ENCODE measurements at places on chromosomes 2 and 18. TPM values are rescaled to one million over a fixed set of nuclear protein-coding genes. Genes with fewer than 3 reads are reported as not detected.

The SLC4A1AP gene
- 24.3 TPM for total RNA-seq

The ARHGEF33 gene
- total RNA-seq = 0.10 TPM

DNA sequence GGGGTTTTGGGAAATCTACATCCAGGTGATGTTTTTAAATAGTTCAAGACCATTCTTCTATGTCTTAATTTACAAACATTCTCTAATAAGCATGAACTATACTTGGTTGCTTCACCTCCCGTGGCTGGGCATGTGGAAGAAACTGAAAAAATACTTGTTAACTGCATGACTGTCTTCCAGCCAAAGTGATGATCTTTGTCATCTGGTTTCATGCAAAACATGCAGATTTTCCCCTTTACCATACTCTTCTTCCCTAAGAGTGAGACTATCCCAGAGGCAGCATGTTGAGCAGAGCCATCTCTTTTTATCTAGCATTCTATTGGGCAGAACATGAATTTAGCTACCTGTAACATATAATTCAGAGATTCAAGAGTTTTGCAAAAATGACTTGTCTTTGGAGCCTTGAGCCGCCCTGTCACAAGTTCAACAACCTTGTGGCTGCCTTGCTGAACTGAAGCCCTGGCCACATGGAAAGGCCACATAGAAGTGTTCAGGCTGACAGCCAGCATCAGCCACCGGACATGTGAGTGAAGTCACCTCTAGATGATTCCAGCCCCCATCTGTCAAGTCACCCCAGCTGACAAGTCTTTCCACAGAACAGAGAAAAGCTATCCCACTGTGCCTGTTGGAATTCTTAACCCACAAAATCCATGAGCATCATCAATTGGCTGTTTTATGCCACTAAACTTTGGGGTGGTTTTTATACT lies 142.8 kb downstream of the ANKRD44 start:
- H3K4me3 ChIP-seq = no peak overlapping the region
- H3K4me1 ChIP-seq = peaks cover 11% of the 10 kb centered on the region
- no peaks in the 10 kb centered on the region for H3K36me3 ChIP-seq
- no peak overlapping the region for H3K27ac ChIP-seq

DNA sequence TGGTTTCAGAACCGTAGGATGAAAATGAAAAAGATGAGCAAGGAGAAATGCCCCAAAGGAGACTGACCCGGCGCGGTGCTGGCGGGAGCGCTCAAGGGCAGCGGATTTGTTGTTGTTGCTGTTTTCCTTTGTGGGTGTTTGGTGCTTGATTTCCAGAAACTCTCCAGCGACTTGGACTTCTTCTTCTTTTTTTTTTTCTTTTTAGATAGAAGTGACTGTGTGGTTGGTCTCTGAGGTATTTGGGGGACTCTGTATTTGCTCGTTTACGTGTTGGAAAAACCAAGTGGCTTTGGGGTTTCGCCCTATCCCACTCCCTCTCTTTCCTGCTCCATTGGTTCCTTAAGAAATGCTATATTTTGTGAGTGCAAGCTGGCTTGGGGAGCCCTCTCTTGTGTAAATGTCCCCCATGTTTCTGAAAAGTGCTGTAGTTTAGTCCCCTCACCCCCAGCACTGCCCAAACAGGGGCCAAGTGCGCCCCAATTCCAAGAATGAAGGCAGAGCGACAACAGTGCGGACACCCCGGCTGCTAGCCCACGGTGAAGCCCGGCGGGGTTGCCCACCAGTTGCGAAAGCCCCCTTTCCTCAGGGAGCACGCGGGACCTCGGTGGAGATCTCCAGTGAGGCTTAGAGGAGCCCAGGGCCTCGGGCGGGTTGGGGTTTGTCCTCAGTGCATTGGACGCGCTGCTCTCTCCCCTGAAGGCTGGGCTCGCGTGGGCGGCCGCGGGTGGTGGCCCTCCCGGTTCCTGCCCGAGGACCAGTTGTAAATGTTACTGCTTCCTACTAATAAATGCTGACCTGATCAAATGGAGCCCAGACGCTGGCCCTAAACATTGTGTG lies 1.8 kb downstream of the HOXD9 start:
- H3K4me1 ChIP-seq = peaks cover 16% of the 10 kb centered on the region
- no peak overlapping the region for H3K4me3 ChIP-seq
- no peak overlapping the region for H3K27ac ChIP-seq
- H3K36me3 ChIP-seq = no peaks in the 10 kb centered on the region

GRCh38 chr2:241461693-241462677 lies 46.4 kb downstream of the STK25 start:
- H3K27me3 ChIP-seq = no peaks in the 10 kb centered on the region
- no peak overlapping the region for H3K27ac ChIP-seq
- no peak overlapping the region for H3K4me3 ChIP-seq
- no peaks in the 10 kb centered on the region for H3K36me3 ChIP-seq

The CRIM1 gene
- 30.9 TPM for total RNA-seq

DNA sequence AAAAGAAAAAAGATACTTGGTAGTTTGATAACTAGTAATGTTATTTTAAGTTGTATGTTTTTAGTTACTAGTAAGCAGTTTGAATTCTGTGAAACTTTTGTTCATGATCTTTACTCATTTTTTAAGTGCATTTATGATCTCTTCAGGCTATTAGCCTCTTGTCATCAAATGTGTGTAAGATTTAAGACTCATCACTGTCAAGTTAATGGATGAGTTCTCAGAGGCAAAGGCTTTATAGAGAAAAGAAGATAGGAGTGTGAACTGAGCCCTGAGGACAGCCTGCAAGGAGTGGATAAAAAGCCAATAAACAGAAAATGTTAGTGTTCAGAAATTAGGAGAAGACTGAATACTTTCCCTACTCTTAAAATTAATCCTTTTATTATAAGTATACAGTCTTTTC lies 13.5 kb downstream of the NDUFV2 start:
- H3K36me3 ChIP-seq = peaks cover 20% of the 10 kb centered on the region
- peaks cover 37% of the 10 kb centered on the region for H3K4me1 ChIP-seq
- H3K27ac ChIP-seq = no peak overlapping the region
- DNase-seq = no peak

DNA sequence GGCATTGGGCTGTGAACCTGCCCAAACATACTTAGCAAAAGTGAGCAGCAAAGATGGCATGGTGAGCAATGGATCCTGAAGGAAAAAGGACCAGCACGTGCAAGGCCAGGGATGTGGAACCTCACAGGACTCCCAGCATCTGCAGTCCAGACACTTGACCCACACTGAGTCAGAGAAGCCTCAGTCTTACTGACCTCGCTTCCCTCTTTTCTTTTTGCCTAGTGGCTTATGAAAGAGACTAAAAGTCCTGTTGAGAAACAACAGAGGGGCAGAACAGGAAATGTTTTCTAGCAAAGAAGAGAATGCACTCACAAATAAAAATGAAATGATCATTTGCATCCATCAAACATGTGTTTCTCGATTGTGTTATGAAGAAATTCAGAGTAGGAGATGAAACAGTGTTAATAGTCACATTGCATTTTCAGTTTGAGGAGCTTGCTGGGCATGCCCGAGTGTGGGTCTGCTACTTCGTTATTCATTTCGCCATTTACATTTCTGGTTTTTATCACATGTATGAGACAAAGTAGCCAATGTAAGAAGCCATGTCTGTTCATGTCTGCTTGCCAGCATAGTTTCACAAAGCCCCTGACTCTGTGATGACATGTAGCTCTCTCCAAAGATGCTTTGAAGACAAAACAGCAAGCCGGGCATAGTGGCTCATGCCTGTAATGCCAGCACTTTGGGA lies 118.4 kb downstream of the INO80D start:
- no peak for DNase-seq
- H3K4me1 ChIP-seq = peaks cover 8% of the 10 kb centered on the region
- H3K4me3 ChIP-seq = no peak overlapping the region

- H3K27ac ChIP-seq = no peak overlapping the region
- H3K36me3 ChIP-seq = no peaks in the 10 kb centered on the region
- no peak overlapping the region for H3K4me3 ChIP-seq
- DNase-seq = no peak
- no peaks in the 10 kb centered on the region for H3K27me3 ChIP-seq
Measured at GRCh38 chr2:1968988-1969700, 224.8 kb upstream of the PXDN start.

DNA sequence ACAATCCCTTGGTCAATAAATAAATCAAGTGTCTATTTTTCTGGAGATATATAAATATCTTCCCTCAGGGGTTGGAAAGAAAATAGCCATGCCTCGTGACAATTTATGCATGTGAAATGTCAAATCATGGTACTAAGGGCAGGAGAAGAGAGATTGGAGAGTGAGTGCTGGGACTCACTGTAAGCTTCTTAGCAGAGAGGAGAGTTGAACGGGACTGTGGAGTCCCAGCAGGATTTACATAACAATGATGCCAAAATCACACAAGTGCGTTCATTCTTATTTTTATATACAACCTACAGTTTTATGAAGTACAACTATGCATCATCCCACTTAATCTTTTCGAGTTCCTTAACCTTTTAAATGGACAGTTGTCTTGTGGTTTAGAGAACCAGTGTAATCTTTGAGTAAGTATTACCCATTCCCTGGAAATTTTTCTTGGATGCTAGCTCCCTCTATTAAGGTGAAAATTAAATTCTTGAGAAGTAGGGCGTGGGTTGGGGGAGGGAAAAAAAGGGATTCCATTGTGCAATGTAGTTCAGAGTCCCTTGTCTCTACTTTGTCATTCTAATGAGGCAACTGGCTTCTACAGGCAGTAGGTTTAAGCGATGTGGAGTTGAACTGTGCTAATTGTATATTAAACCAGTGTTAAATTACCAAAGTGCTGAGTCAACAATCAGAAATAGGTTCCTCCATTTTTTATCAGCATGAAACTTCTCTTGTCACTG lies 143.6 kb upstream of the EPHA4 start:
- H3K27ac ChIP-seq = no peak overlapping the region
- H3K4me1 ChIP-seq = peaks cover 29% of the 10 kb centered on the region
- H3K27me3 ChIP-seq = no peaks in the 10 kb centered on the region
- peak; percentile 32 for DNase-seq
- H3K36me3 ChIP-seq = no peaks in the 10 kb centered on the region

- DNase-seq = no peak
- H3K36me3 ChIP-seq = no peaks in the 10 kb centered on the region
- peaks cover 4% of the 10 kb centered on the region for H3K4me1 ChIP-seq
- H3K27me3 ChIP-seq = no peaks in the 10 kb centered on the region
- no peak overlapping the region for H3K27ac ChIP-seq
- no peak overlapping the region for H3K4me3 ChIP-seq
Measured at GRCh38 chr2:166115589-166115988, 12.2 kb downstream of the SCN1A start.

GRCh38 chr2:167005096-167005495 lies 116.8 kb downstream of the XIRP2 start:
- H3K4me3 ChIP-seq = no peak overlapping the region
- no peak for DNase-seq
- H3K27ac ChIP-seq = no peak overlapping the region
- H3K27me3 ChIP-seq = no peaks in the 10 kb centered on the region
- no peaks in the 10 kb centered on the region for H3K4me1 ChIP-seq

The IL36RN gene
- total RNA-seq = not detected

DNA sequence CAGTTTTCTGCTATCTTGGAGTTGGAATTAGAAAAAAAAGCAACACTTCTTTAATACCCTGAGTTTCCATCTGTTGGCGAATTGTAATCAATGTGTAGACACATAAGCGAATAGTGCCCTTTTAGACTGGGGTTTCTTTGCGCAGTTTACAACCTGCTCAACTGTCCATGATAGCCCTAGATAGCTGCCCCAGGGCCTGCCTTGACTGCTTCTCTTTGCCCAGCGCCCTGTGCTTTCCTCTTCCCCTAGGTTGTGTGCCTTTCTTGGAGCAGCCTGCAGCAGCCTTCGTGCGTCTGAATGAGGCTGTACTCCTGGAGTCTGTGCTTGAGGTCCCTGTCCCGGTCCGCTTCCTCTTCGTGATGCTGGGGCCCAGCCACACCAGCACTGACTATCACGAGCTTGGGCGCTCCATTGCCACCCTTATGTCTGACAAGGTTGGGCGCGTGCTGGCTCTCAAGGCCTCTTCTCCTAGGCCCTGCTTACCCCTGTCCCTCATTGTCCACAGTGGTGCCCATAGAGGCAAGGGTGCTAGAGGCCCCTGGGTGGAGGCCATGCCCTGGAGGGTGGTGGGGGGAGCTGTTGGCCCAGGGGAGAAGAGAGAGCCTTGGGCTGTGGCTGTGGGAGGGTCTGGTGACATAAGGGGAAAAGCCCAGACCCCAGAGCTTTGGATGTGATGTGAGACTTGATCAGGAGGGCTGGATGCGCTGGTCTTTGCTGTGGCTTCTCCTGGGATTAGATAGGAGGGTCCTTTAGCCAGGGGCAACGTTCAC lies 6.9 kb downstream of the SLC4A3 start:
- H3K36me3 ChIP-seq = no peaks in the 10 kb centered on the region
- H3K4me1 ChIP-seq = no peaks in the 10 kb centered on the region

DNA sequence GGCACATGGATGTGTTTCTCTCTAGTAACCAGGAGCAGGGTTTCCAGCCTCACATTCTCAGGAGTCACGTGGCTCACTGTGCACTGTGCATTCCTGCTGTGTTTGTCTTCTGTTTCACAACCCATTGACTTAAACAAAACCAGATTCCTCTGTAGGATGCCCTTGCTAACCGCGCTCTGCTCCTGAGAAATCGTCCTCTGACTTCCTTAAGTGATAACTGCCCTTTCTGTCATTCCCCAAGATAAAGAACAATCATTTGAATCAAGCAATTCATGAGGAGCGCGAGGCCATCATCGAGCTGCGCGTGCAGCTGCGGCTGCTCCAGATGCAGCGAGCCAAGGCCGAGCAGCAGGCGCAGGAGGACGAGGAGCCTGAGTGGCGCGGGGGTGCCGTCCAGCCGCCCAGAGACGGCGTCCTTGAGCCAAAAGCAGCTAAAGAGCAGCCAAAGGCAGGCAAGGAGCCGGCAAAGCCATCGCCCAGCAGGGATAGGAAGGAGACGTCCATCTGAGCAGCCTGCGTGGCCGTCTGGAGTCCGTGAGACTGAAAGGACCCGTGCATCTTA lies 60.2 kb downstream of the RALBP1 start:
- no peak overlapping the region for H3K4me3 ChIP-seq
- no peaks in the 10 kb centered on the region for H3K36me3 ChIP-seq
- no peak overlapping the region for H3K27ac ChIP-seq
- no peaks in the 10 kb centered on the region for H3K4me1 ChIP-seq

- H3K27ac ChIP-seq = no peak overlapping the region
- no peaks in the 10 kb centered on the region for H3K27me3 ChIP-seq
- H3K4me3 ChIP-seq = no peak overlapping the region
- H3K36me3 ChIP-seq = no peaks in the 10 kb centered on the region
- H3K4me1 ChIP-seq = no peaks in the 10 kb centered on the region
Measured at GRCh38 chr2:72367530-72368225, 220.0 kb upstream of the CYP26B1 start.

DNA sequence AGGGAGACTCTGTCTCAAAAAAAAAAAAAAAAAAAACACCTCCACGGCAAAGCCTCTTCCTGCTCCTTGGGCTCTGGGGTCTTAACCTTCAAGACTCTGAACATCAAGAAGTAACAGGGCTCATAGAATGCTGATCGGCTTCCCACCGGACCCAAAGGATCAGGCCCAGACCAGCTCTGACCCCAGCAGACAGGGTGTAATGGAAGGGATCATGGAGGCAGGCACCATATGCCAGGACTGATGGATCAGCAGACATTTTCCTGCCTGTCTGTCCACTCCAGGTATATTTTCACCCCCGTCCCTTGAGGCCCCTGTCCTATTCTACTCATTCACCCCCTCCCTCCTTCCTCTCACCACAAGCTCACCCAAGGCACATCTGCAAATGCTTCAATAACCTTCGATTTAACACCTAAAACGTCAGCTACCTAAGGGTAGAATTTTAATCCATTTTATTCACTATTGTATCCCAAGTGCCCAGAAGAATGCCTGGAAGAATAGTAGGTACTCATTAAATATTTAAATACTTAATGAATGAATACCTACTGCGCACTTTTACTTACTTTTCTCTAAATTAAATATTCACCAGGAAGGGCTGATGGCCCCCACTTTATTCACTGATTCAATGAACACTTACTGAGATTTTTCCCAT lies 4.6 kb upstream of the SPEG start:
- H3K4me3 ChIP-seq = no peak overlapping the region
- H3K4me1 ChIP-seq = no peaks in the 10 kb centered on the region
- no peak for DNase-seq
- no peak overlapping the region for H3K27ac ChIP-seq
- H3K27me3 ChIP-seq = peaks cover 3% of the 10 kb centered on the region
- no peaks in the 10 kb centered on the region for H3K36me3 ChIP-seq

All from GM23338 (cell line).